ENCODE measurements at places on chromosomes 13 and 19.

GRCh38 chr19:1039646-1040475, at the start of gene ABCA7:
Gene ABCA7, plus strand, starts transcription at chr19:1040107. Its CDS starts 1,255 bp downstream, at chr19:1041362.
- DNase-seq: peak; percentile 95

GRCh38 chr13:21054313-21054712, 7.1 kb downstream of the LATS2 start:
- DNase-seq: no peak

DNA sequence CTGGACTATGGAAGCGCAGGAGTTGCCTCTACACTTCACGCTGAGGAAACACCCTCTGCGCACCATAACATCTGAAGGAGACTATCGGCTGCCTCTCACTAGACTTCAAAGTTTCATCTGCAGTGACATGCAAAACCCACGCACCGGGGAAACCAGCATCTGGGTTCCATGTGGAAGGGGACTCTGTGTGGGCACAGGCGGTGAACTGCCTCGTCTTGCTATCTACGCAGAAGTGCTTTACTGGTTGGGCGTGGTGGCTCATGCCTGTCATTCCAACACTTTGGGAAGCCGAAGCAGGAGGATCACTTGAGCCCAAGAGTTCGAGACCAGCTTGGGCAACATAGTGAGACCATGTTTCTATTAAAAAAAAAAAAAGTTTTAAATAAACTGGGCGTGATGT, 116.4 kb downstream of the STK24 start:
- no peak for DNase-seq

GRCh38 chr13:40401911-40402776, 264.3 kb downstream of the FOXO1 start:
- DNase-seq: peak; percentile 91

DNA sequence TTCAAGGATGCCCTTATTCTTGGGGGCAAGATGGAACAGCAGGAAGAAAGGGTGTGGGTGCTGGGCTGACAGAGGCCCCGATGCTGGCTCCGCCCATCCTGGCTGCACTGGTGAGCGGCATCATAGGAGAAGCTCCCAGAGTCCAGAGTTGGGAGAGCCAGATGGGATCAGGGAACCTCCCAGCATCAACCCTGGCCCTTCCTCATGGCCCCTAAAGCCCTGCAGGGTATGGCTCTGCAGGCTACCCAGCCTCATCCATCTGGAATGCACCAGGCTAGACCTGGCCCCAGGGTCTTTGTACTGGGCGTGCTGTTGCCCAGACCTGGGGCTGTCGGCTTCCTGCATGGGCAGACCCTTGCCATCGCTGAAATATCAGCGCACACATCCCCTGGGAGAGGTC, 7.9 kb upstream of the ELL start:
- DNase-seq: no peak

DNA sequence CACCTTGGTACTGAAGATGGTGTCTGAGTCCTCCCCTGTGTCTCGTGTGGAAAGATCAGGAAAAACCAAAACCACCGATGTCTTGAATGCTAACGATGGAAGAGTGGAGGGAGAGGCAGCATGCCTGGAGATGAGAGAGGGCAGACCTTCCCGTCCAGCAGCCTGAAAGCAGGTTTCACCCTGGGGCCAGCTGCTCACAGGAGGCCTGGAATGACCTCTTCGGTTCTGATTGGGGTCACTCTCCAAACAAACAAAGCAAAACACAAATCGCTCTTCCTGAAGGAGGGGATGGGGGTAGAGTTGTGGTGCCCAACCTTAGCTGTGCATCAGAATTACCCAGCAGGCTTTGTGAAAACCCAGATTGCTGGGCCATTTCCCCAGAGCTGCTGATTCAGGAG, 142.3 kb upstream of the SOX1 start:
- no peak for DNase-seq

DNA sequence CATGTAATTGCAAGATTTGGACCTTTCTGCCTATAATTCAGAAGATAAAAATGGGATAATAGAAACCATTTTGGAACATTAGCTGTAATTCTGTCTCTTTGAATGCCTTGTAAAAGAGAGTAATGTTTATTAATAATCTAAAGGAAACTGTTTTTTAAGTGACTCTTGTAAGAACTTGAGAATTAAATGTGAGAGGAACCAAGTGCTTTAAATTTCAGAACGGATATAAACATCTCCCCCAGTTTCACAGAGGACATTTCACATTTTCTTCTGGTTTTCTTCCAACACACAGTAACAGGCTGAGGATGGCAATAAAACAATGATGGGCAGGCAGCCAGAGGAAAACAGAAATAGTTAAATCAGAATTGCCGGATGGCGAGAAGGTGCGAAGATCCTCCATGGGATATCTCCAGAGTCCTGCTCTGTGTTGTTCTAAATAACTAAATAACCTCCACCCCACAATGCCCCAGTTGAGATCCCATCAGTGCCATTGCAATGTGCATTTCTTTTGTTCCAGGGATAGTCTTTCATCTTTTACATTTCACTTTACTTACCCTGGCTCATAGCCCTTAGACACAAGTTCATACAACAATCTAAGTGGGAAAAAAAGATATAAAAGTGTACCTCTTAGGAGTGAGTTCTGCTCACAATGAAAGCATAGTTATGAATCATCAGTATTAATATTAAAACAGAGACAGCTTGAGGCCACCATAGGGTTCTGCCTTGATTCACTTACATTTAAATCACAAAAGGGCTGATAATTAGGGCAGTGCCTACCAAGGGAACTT, 73.3 kb downstream of the TNFRSF19 start:
- no peak for DNase-seq

GRCh38 chr13:49759503-49759902, 33.0 kb downstream of the KPNA3 start:
- no peak for DNase-seq

DNA sequence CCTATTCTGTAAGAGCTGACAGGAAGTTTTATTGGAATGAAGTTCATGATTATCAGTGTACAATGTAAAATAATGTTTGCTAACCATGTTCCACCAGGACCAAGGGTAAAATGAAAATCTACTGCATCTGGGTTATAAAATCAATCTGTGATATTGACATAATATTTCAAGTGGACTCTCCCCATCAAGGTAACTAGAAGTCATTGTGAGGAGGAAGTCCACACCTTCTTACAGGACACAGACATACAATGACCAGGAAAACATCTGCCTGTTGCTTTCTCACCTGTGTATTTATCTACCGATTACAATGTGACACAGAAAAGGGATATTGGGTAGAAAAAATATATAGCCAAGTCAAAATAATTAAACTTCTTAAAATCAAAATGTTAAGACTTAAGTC, 140.7 kb upstream of the RFC3 start:
- no peak for DNase-seq

GRCh38 chr19:54871696-54872095, 2.3 kb upstream of the FCAR start:
- DNase-seq: no peak

- no peak for DNase-seq
Measured at GRCh38 chr13:20848944-20849343, 53.6 kb downstream of the XPO4 start.

GRCh38 chr19:17873786-17874757, 2.3 kb downstream of the SLC5A5 start:
- no peak for DNase-seq

- DNase-seq: no peak
Measured at GRCh38 chr13:100394005-100394695, 194.4 kb downstream of the GGACT start.

DNA sequence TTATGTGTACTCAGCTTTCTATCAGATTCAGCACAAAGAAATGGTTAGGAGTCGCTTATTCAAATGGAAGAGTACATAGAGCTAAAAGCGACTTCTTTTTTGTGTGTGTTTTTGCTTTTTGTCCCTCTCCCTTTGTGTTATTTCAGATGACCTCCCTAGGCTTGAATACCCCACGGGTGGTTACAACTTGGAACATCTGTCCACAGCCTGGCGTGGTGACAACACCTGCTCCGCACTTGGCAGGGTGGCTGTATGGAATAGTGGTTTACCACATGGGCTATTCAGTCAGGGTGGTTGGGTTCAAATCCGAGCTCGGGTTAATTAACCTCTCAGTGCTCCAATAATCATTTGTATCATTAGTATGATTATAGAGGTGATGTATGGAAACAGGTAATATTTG, 151.6 kb upstream of the FREM2 start:
- peak; percentile 26 for DNase-seq

GRCh38 chr13:84400706-84401105, 518.4 kb upstream of the SLITRK1 start:
- no peak for DNase-seq

DNA sequence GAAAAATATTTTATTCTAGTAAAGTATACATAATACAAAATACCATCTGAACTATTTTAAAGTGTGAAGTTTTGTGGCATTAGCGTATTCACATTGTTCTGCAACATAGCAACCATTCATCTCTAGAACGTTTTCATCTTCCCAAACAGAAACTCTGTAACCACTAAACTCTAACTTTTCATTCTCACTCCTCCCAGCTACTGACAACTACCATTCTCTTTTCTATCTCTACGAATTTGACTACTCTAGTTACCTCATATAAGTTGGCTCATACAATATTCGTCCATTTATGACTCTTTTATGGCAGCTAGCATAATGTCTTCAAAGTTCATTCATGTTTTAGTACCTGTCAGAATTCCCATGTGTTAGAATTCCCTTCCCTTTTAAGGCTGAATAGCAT, 150.5 kb upstream of the MIR17HG start:
- DNase-seq: no peak

DNA sequence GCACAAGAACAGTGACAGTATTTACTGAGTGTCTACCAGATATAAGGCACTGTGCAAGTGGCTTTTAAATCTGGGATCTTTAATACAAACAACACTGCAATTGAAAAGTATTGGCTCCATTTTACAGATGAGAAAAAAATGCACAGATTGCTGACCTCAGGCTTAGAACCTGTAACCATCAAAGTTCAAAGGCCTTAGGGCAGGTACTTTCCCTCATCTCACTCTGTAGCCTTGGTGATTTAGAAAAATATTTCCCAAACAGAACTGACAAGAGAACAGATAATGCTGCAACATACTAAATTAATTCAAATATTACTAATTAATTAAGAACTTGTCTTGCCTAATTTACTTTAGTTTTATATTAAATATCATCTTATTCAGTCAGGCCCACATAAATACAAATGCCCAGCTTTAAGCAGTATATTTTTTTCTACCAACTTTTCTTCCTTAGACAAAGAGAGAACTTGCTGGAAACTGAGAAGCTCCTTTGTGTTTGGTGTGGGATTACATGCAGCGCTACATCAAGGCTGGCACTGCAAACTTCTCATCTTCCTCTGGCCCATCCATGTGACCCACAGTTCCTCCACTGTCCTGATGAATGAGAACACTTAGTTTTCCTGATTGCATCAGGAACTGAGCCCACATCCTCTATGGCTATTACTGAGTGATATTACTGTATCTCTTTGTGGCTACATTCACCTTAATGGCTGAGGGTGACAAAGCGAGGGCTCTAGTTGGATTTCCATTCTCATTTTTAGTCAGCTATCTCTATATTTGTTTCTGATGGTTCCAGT, 302.1 kb downstream of the ENOX1 start:
- no peak for DNase-seq

- DNase-seq: peak; percentile 65
Measured at GRCh38 chr19:36420961-36421748, 2.7 kb upstream of the ZFP82 start.
